ENCODE measurements at places on chromosomes 11 and 22.

DNA sequence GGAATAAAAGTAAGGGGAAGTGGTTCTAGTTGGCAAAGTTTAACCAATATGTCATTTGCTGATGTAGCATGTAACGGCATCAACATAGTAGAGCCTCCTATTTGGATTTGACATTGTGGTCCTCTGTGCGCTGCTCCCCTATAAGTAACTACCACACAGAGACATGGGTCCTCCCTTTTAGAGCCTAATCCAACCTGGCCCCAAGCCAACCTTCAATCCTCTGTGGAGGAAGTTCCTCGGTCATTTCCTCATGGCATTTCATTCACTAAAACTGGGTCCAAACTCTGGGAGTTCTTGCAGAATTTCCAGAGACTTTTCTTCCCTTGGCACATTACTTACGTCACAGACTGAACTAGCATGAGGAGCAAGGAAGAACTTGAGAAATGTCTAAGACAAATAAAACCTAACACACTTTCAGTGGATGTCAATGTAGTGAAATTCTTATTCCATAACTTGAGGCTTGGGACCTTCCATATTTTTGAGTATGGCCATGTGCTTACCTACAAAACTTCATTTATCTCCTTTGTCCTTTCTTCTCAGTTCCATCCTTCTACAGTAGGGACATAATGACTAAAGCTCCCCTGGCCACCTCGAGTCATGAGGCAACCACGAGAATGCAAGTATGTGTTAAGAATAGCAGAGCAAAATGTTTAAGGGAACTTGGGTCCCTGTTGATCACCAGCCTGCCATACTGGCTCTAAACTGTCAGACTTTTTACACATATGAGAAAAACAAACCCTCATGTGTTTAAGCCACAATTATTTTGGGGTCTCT is 34.7 kb downstream of the MMP20 start:
- no peak for DNase-seq

DNA sequence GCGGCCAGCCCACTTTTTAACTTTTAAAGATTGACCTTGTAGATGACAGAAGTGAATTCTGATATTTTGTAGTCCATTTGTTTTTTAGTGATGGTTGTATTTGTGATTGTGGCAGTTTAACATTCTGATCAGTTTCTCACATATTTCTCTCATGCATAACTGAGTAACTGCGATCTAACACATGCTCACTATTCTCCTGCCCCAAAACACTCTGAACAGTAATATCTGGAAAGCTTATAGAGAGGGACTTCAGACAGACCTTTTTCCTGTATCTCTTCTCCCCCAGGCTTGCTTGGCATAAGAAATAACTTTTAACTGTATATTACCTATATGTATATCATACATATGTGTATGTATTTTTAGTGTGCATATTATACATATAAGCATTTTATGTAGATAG is 37.3 kb upstream of the MYO18B start:
- DNase-seq = no peak

DNA sequence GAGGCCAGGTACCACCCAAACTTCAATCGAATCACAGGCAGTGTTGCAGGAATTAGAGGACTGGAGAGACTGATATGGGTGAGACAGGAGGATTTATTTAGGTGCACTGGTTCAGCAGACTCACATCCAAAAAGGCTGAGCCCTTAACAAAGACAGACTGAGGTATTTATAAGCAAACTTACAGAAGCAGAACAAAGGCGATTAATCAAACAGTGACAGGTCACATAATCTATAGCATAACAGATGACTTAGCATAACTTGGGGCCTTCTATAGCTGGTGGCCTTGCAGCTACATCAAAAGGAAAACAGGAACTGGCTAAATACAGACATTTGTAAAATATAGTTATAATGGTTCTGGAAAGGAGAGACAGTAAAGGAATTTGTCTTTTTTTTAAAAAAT is 2.1 kb downstream of the APOBEC3B start:
- DNase-seq = no peak

DNA sequence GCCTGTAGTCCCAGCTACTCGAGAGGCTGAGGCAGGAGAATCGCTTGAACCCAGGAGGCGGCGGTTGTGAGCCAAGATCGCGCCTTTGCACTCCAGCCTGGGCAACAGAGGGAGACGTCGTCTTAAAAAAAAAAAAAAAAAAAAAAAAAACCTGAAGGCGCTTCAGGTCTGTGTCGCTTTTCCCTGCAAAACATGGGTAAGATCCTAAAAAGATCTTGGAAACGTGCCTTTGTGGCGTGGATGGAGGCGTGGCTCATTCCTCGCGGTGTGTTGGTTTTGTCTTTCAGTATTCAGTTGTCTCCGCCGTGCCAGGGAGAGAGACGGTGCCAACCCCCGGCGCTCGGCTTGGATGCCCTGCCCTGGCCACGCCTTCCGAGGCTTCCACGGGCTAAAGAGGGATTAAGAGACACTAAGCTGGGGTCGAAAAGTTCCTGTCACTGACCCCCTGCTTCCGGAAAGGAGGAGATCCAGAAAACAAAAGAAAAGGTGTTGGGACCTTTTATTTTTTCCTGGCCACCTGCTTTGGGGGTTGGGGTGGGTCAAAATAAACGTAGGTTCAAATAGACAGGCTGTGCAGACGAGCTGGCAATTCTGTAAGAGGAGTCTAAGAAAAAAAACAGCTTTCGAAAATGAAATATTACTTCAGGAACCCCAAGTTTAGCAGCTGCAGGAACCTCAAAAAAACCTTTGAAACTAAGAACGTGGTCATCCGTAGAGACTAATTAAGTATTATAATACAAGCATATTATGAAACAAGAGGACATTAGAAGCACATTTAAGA is 1.1 kb upstream of the SLC35F2 start:
- DNase-seq = peak; percentile 6

DNA sequence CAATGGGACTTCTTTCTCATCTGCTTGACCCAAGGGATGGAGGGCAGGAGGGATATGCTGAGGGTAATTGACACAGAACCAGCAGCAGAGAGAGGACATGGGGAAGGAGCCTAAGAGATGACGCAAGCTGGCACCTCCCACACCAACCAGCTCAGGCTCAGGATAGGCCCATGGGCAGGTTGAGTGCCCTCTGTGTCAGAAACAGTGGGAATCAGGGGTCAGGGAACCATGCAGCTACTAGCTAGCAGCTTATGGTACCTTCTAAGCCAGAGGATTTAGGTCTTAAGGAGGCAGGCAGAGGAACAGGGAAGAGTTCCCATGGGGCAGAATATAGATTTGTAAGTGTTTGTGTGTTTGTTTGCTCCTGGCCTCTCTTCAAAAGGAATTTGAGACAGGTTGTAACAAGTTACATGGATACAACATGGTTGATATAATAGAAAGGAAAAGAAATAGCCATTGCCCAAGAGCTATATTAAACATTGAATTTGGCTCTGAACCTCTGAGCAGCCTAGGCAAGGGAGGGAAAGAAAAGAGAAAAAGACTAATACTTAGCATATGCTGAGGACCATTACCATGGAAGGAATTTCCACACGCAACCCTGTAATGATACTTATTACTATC is 39.9 kb upstream of the NAV2 start:
- DNase-seq = no peak

GRCh38 chr11:64856382-64857227 is 12.2 kb upstream of the CDC42BPG start:
- DNase-seq = no peak

DNA sequence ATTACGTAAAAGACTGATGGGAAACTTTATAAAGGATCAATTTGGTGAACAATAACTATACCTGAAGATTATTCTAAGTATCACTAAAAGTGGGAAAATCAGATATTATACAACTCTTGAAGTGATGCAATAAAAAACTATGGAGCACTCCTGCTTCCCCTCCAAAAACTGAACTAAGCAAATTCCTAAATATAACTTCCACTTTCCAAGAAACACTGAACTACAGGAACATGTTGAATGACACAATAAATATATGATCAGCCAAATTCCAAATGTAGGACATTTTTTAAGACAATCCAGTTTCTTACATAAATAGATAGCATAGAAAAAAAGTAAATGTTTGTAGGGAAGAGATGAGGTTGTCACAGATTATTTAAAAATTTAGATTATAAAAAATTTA is 102.1 kb upstream of the APOA1 start:
- DNase-seq = no peak

- DNase-seq = no peak
Measured at GRCh38 chr11:64092111-64092760, 56.5 kb downstream of the FLRT1 start.

GRCh38 chr11:44530413-44531115 is 34.9 kb upstream of the CD82 start:
- no peak for DNase-seq

DNA sequence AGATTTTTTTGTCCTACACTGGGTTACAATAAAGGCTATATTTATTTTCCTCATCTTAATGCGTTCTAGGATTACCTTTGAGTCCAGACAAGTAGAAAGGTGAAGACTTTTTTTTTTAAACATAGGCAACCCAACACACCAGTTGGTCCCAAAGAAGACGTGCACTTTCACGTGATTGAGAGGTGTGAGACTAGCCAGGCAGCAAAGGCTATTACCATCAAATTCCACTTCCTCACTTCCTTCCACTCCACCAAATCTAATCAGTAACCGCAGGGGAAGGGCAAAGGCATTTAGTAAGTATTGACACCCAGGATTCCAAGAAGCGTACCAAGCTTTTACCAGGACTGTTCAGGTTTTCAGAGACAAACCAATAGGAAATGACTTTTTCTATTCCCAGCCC is 109.3 kb downstream of the APIP start:
- no peak for DNase-seq

DNA sequence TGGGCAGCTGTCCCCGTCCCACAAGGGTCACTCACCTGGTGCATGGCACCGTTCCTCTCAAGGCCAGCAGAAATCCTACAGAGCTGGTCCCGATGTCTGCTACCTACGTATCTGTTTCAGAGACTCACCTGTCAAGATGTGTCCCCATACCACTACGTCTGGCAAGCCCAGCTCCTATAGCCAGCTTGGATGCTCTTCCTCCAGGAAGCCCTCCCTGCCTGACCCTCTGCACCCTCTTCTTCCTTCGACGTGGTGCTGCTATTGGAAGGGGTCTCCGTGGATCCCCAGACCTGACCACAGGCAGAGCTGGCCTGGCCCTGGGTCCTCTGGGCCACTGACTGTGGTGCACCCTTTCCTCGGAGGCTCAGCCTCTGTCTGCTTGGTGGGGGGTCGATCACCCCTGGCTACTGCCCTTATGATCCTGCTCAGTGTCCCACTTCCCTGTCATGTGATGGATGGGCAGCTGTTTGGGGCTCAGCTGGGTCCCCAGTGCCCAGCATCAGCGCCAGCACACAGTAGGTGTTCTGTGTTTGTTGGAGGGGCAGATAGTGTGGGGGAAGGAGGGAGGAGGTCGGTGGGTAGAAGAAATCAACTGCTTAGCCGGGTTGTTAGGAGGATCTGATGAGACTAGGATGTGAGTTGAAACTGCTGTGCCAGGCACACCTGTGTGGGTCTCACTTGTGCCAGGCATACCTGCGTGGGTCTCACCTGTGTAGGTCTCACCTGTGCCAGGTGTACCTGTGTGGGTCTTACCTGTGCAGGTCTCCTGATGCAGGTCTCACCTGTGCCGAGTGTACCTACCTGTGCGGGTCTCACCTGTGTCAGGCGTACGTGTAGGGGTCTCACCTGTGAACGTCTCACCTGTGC is 21.7 kb upstream of the ARHGAP8 start:
- no peak for DNase-seq

- no peak for DNase-seq
Measured at GRCh38 chr22:40368016-40368415, 2.4 kb upstream of the SGSM3 start.

GRCh38 chr11:61580271-61580888 is 496 bp downstream of the SYT7 start:
- DNase-seq = no peak

DNA sequence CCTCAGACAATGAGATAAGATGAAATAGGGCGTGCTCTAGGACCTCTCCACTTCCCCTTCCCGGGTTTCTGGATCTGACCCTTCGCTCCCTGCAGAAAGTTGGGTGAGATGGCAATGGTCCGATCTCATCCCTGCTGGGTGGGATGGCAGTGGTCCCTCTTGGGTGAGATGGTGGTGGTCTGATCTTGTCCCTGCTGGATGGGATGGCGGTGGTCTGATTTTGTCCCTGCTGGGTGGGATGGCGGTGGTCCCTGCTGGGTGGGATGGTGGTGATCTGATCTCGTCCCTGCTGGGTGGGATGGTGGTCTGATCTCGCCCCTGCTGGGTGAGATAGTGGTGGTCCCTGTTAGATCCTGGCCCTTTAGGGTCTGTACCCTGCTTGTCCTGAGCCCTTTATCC is 21.3 kb downstream of the ST14 start:
- no peak for DNase-seq

- no peak for DNase-seq
Measured at GRCh38 chr11:3160252-3161031, 4.7 kb downstream of the OSBPL5 start.

- no peak for DNase-seq
Measured at GRCh38 chr22:20093418-20094196, 13.6 kb downstream of the DGCR8 start.

GRCh38 chr22:21446128-21446826 is 20.9 kb upstream of the TMEM191C start:
- DNase-seq = no peak

DNA sequence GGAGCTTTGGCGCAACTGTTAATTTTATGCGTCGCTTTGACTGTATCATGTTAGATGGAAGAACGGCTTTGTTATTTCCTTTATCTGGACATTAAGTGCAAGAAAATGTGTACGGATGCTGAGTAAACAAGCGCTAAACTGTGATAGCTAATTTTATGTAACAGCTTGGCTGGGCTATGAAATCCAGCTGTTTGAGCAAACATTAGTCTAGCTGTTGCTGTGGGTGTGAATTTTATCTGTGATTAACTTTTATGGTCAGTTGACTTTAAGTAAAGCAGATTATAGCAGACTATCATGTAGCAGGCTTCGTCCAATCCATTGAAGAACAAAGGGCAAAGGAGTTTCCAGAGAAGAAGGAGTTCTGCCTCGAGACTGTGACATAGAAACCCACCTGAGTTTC is 14.0 kb downstream of the OR8A1 start:
- no peak for DNase-seq

DNA sequence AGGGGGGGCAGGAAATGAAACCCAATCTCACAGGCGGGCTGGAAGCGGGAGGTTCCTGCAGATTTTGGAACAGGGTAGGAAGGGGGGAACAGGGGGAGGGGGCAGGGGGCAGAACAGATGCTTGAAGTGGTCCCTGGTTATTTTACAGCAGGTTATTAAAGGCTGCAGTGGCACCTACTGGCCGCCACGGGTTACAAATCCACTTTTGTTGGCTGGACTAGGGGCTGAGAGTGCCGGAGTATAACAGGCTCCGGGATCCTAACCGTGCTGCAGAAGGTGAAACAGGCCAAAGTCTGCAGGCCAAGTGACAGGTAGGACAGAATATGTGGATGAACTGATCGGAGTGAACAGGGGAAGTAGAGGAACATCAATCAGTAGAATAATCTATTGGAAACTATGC is 2.5 kb downstream of the ROBO3 start:
- no peak for DNase-seq

All from stimulated activated CD4-positive, alpha-beta T cell treated with anti-CD3 and anti-CD28 coated beads, Interleukin-1b, Interleukin-23, amount 100 ng/mL, for 24 hours (primary cell).